ENCODE measurements at places on chromosomes 11 and 22.
A peak's percentile ranks its signal among the peaks of the same experiment; 100 is the strongest.

DNA sequence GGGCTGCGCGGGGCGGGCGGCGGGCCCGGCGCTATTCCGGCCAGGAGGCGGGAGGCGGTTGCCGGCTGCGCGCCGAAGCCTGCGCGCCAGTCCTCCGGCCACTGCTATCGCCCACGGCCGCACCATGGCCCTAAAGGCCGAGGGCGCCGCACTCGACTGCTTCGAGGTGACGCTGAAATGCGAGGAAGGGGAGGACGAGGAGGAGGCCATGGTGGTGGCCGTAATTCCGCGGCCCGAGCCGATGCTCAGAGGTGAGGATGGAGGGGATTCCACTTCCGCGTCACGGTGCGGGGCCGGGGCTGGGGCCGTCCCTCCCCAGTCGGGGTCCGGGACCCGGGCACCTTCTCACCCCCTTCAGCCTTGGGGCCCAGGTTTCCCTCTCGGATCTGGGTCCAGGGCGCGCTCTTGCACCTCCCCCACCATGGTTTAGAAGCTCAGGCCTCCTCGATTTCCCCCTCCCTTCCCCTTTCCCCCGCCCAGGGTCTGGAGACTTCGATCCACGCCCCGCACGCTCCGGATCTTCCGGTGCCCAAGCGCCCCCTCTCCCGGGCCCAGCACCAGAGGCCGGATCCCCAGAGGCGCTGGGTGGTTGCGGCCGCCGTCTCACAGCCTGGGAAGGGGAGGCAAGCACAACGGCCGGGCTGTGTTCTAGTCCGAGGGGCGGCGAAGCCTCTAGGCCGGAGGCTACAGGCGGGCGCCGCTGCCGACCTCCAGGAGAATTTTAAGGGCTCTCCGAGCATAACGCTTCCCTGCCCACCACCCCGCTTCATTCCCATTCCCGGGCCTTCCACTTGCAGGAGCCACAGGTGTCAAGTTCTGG, 517 bp downstream of the SPINDOC start:
- DNase-seq: no peak

GRCh38 chr11:133814588-133815100, 30.7 kb downstream of the SPATA19 start:
- no peak for DNase-seq

DNA sequence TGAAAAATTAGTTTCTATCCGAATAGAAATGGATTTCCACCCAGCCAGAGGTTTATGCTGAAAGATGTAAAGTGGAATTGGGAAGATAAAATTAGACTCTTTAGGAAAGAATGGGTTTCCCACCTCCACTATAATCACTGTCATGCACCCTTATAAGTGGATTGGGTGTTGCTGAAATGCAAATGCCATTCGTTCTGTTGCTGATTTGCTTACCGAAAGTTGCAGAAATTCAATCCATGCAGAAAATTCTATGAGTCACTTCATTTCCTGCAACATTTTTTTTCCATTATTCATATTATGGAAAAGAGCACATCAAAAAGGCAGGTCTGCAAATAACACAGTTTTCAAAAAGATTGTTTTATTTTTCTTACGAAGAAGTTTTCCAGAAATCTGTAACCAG, 65.6 kb downstream of the LDLRAD3 start:
- DNase-seq: no peak

GRCh38 chr11:115775846-115776245, 271.6 kb upstream of the CADM1 start:
- no peak for DNase-seq

GRCh38 chr11:73350908-73351636, 25.1 kb upstream of the RELT start:
- DNase-seq: peak; percentile 37

GRCh38 chr11:75147191-75147874, 3.6 kb upstream of the SLCO2B1 start:
- no peak for DNase-seq

GRCh38 chr11:2275334-2276279, 5.2 kb upstream of the ASCL2 start:
- no peak for DNase-seq

GRCh38 chr11:70854901-70855556, 397.3 kb downstream of the SHANK2 start:
- no peak for DNase-seq

DNA sequence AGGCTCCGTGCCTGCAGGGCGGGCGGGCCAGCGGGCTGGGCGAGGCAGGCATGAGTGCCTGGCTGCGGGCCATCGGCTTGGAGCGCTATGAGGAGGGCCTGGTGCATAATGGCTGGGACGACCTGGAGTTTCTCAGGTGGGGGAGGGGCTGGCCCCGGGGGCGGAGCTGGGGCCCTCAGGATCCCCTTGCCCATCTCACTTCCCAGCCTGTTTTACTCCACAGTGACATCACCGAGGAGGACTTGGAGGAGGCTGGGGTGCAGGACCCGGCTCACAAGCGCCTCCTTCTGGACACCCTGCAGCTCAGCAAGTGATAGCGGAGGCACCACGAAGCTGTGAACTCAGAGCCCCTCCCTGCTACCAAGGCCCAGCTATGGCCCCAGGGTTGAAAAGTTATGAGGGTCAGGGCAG, 5.9 kb downstream of the PHOX2A start:
- no peak for DNase-seq

DNA sequence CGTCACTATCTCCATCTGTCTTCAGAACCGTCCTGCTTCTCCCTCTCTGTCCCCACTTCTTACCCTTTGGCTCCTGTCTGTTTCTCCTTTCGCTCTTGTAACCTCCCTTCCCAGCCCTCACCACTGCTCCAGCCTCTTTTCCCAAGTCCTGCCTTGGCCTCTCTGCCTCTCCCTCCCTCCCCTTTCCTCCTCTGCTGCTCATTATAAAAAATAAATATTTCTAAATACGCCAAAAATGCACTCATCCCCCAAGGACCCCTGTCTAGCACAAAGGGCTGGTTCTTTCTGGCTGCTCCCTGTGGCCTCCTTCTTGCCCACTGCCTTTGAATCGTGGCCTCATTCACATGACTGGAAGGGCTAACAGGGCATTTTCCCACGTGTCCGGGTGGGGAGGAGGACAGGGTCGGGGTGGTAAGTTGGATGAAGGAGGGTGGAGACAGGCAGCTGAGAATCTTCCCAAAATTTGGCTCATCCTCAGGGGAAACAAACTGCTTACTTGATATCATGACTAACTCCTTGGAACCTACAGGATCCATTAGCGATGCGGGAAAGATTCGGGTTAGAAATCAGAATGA, 26.4 kb upstream of the OAF start:
- DNase-seq: no peak

DNA sequence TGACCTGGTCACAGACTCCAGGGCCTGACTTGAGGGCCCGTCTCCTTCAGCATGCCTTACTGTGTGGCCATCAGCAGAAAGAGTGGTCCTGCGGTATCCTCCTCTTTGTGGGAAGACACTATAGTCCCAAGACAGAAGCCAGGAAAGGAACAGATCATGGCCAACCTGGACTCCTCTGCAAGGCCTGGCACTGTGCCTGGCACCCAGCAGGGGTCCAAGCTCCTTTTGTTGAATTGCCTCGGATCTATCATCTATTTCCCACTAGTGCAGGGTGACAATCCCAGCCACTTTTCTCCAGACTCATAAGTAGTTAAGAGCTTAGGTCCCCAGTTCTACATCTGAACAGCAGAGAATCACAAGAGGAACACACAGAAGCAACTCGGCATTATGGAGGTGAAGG, 27.0 kb downstream of the DSCAML1 start:
- DNase-seq: no peak

DNA sequence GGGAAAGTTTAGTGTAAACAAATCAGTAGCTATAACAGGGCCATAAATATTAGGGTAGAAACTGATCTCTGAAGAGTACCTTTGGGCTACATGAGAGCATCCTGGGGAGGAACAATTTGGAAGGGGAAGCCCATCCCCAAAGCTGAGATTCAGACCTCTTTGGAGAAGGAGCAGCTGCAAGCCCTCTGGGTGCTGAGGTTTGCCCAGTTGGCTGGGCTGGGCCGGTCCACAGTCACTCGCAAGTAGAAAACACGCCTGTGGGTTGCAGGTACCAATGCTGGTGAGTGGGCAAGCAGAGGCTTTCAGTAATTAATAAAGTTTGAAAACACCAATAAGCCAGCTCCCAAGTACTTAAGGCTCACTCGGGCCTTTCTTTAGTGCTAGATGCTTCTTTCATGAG, 124.5 kb downstream of the ARHGAP8 start:
- no peak for DNase-seq

DNA sequence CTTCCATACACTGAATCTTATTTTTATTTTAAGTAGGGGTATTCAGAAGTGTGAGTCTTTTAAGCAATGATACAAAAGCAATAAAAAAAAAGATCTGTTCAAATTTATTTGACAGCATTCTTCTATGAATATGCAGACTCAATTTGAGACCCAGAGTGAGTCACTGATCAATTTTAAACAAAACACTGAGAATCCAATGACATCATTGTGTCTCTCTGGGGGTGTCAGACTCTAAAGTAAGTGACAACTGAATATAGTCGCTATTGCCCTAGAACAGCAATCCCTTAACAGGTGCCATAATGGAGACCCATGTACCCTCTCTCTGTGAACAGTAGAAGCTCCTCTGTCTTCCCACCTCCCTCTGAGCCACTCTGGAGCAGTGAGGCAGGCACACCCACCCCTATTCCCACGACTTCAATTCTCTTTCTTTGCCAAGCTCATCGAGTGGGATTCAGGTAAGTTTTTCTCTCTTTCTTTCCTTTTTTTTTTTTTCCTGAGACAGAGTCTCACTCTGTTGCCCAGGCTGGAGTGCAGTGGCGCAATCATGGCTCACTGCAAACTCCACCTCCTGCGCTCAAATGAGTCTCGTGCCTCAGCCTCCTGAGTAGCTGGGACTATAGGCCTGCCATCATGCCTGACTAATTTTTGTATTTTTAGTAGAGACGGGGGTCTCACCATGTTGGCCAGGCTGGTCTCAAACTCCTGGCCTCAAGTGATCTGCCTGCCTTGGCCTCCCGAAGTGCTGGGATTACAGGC, 5.1 kb upstream of the RPS3 start:
- DNase-seq: no peak

GRCh38 chr11:91046261-91046660, 823.4 kb upstream of the CHORDC1 start:
- no peak for DNase-seq

GRCh38 chr11:130645164-130645842, 196.9 kb downstream of the ADAMTS15 start:
- DNase-seq: no peak

DNA sequence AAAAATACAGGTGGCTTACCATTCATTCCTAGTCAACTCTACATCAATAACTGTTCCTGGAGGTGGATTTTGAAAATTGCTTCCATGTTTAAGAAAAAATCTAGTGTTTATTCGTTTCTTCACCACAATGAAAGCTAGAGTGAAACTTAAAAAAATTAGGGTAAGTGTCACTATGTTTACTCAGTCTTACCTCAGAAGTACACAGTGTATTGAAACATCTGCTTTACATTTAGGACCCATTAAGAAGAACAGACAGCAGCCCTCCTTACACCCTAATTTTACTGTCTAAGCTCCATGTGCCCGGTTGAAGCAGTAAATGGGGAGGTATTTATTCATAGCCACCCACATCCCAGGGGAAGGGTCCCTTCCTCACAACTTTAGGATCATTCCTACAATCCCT, 51.4 kb downstream of the PIWIL3 start:
- no peak for DNase-seq

DNA sequence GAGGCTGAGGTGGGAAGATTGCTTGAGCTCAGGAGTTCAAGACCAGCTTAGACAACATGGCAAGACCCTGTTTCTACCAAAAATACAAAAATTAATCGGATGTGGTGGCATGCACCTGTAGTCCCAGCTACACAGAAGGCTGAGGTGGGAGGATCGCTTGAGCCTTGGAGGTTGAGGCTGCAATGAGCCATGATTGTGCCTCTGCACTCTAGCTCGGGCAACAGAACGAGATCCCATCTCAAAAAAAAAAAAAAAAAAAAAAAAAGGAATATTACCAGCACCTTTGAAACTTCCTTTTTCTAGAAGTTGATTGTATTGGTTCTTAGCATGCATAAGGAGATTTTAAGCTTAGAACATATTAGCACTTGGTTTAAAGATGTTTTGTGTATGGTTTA, 11.4 kb downstream of the CRKL start:
- no peak for DNase-seq

DNA sequence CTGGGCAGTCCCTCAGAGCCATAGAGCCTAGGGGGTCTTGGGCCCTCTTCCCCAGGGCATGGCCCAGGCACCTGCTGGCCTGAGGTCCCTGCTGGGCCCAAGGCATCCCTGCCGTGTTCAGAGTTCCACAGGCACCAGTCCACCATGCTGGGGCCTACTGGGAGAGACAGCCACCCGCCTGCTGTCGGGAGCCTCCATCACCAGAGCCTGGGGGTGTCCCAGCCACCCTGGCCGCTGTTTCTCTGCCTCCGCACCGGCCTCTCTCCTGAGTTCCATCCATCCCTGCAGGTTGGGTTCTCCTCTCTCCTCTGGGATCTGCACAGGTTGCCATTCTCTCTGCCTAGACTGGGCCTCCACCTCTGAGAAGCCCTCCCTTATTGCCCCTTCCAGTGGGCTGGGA, 68.6 kb downstream of the KCNQ1 start:
- DNase-seq: no peak

DNA sequence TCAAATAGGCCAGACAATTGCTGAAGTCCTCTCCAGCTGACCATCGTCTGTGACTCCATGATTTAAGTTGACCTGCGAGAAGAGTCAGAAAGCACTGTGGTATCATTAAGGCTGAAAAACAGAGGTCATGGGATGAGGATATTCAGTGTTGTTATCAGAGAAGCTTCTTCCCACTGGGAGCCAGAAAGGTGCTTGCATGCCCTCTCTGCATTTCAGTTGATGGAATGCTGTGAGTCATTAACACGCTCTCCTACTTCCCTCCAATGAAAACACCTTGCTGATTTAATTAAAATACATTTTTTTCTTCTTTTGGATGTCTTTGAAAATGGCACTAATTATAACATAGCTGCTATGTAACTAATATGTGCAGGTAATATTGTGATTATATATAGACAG, 667.0 kb downstream of the NTM start:
- no peak for DNase-seq

DNA sequence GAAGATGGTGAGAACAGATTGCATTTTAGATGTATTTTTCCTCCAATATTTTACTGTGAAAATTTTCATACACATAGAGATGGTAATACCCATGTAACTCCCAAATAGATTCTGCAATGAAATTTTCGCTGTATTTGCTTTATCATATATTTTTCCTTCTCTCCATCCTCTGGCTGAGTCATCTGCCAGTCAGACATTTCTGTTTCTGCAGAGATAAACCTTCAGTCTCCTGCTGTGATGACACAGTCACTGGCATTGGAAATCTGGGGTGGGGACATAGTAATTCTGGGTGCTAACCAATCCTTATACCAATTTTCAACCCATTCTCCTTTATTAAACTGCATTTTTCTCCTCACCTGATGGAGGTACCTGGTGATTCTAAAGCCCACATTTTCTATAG, 33.7 kb downstream of the SVIP start:
- no peak for DNase-seq

DNA sequence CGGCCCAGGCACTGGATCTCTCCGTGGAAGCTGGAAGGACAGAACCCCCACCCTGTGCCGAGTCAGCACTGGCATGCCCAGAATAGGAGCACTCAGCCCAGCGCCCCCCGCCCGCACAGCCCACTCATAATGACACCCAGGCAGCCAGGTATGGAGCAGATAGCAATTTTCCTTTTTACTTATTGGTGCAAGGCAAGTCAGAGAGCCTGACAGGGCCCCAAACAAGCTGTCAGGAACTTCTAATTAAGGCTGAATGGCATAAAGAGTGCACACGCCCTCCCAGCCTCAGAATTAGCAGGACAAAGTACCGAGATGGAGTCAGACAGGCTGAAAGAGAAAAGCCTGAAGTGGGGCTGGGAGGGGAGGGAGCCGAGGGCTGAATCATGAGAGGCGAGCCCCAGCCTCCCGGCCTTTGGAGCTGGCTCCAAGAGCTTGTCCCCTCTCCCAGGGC, 76.9 kb downstream of the DSCAML1 start:
- no peak for DNase-seq

GRCh38 chr11:1155274-1155693, 2.5 kb upstream of the MUC5AC start:
- DNase-seq: no peak

Measured in stimulated activated CD4-positive, alpha-beta T cell treated with anti-CD3 and anti-CD28 coated beads, TNF-alpha, amount 100 ng/mL, for 4 hours (primary cell).